ENCODE measurements at places on chromosomes 11 and 22. TPM values are rescaled to one million over a fixed set of nuclear protein-coding genes. Genes with fewer than 3 reads are reported as not detected.

GRCh38 chr22:31893460-31893859, 50.9 kb upstream of the YWHAH start:
- no peaks in the 10 kb centered on the region for H3K36me3 ChIP-seq
- no peak overlapping the region for H3K27ac ChIP-seq
- peaks cover 11% of the 10 kb centered on the region for H3K4me1 ChIP-seq
- DNase-seq: peak; percentile 85

DNA sequence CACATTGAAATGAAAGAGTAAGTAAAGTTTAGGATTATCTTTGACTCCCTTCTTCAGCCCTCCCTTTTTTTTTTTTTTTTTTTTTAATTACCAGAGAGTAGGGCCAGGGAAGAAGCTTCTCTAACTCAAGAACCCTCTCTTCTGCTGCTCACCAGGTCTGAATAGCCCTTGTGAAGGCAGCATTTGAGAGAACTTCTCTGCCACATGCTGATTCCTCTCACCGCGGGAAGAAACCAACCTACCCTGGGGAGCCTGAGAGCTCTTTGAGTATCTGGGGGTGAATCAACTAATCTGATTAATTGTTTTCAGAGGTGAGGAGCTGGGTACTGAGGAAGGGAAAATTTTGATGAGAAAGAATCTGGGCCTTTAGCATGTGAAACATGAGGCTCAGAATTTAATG, 434.5 kb upstream of the CCDC90B start:
- no peak overlapping the region for H3K27ac ChIP-seq
- H3K27me3 ChIP-seq: no peaks in the 10 kb centered on the region
- no peak for DNase-seq
- H3K4me3 ChIP-seq: no peak overlapping the region

DNA sequence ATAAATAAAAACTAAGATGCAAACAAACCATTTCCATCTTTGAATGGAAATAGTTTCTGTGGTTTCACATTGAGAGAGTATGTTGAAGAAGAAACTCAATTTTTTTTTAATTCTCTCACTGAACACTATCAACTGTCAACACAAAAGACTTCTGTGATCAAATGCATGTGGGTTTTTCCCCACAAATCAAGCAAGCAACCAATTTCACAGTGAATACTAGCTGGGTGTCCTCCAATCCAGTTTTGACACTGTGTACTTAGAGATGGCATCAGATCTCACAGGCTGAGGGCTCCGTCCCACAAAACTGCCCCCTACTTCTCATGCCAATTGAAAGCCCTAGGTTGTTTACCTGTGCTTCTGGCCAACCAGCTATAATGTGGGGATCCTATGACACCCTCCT, 34.5 kb downstream of the CTSC start:
- no peaks in the 10 kb centered on the region for H3K27me3 ChIP-seq
- no peak overlapping the region for H3K27ac ChIP-seq
- H3K4me1 ChIP-seq: no peaks in the 10 kb centered on the region
- no peaks in the 10 kb centered on the region for H3K36me3 ChIP-seq
- DNase-seq: no peak

DNA sequence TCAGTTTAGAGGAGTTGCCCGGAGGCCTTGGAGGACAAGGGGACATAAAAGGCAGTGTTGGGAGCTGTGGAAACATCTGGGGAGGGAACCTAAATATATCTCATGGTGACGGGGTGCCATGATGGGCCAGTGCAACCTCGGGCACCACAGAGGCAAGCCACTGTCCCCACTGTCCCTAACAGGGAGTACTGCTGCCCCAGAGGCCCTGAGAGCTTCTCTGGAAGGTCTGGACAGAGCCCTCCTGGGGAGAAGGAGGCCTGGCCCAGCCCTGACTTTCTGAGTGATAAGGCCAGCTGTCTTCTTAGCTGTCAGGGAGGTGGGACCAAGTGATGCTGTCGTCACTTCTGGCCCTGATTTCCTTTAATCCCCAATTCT, 5.5 kb upstream of the P2RY6 start:
- H3K4me3 ChIP-seq: no peak overlapping the region
- H3K4me1 ChIP-seq: peaks cover 22% of the 10 kb centered on the region
- DNase-seq: peak; percentile 71
- no peaks in the 10 kb centered on the region for H3K27me3 ChIP-seq
- H3K36me3 ChIP-seq: no peaks in the 10 kb centered on the region

- no peaks in the 10 kb centered on the region for H3K4me1 ChIP-seq
- no peak overlapping the region for H3K4me3 ChIP-seq
- H3K27me3 ChIP-seq: no peaks in the 10 kb centered on the region
- no peak for DNase-seq
- no peaks in the 10 kb centered on the region for H3K36me3 ChIP-seq
- no peak overlapping the region for H3K27ac ChIP-seq
These were observed 471.9 kb upstream of the KIRREL3 start for GRCh38 chr11:127472505-127472904.

DNA sequence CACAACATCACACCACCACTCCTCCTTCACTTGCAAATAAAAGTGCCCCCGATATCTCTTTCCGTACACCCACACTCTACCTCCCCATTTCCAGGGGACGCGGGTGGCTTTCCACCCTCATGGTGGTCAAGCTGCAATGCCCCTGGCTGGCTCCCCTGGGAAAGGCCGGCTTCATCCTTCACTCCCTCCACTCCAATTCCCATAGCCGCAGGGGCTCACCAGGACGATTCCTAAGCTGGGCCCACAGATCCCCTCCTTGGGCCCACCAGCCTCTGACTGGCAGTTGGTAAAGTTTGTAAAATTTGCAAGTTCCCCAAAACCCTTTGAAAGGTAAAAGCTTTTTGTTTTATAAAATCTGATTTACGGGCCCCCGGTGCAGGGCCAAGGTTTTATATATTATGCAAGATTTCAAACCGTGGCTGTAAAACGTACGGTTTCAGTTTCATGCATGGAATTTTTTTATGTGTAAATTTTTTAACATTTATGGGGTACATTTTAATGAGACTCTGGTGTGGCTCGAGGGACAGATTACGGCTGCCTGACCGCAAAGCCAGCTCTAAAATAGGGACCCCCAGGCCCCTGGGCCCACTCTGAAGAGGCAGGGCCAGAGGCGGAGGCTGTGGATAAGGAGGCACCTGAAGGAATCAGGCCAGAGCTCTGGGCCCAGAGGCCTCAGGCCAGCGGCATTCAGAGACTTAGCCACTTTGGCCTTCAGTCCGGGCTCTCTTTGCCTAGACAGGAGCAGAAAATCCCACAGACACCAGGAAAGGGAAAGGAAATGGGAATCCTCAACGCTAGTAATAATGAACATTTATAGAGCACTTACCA, 106.5 kb downstream of the FEZ1 start:
- H3K27ac ChIP-seq: no peak overlapping the region
- H3K36me3 ChIP-seq: no peaks in the 10 kb centered on the region
- DNase-seq: no peak
- no peak overlapping the region for H3K4me3 ChIP-seq

DNA sequence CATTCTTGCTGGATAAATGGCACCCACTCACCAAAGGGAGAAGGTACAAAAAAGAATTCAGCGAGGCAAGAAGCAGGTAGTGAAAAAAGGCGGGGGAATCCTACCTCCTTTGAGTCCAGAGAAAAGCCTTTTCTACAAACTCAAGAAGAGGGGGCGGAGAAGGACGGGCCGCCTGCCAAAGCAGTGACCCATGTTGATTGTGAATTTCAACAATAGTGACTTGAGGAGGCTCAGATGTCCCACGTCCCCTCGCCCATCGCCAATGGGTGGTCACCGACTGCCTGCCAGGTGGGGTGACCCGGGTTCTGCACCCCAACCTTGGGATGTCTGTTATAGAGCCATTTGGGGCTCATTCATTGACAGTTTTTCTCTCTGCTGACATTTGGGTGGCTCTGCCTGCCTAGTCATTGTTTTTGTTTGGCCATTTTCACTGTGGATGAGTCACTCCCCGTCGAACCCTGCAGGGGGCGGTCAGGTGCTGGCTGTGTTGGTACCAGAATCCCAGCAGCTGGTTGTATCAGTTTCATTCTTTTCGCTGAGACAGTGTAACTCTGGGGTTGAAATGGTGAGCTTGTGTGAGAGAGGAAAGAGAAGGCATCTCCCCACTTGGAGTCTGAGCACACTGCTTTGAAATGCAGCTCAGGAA, 163.4 kb upstream of the NCAM1 start:
- H3K4me1 ChIP-seq: peaks cover 30% of the 10 kb centered on the region
- no peaks in the 10 kb centered on the region for H3K27me3 ChIP-seq
- H3K27ac ChIP-seq: no peak overlapping the region
- H3K4me3 ChIP-seq: no peak overlapping the region
- H3K36me3 ChIP-seq: no peaks in the 10 kb centered on the region

DNA sequence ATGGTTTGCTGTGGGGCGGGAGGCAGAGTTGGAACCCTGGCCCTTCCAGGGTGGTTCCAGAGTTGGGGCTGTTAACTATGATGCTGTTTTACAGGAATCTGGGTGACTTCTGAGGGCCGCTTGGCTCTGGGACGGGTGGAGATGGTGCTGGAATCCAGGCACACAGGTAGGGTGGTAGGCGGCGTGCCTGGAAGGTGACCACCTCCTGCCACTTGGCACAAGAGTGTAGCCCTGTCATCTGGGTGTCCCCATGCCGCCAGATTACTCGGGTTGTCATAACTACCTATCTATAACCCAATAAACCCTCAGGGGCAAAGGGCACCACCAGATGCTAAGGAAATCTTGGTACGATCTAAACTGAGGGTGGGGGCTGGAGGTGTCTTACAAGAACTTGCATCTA, 1.3 kb downstream of the CARS1 start:
- no peak for DNase-seq
- no peak overlapping the region for H3K27ac ChIP-seq
- peak overlapping the region; percentile 98 for H3K4me3 ChIP-seq
- no peaks in the 10 kb centered on the region for H3K27me3 ChIP-seq

- H3K27ac ChIP-seq: no peak overlapping the region
- no peaks in the 10 kb centered on the region for H3K4me1 ChIP-seq
- no peaks in the 10 kb centered on the region for H3K36me3 ChIP-seq
- no peak for DNase-seq
- no peak overlapping the region for H3K4me3 ChIP-seq
These were observed 322.7 kb upstream of the ISX start for GRCh38 chr22:34743110-34743751.

DNA sequence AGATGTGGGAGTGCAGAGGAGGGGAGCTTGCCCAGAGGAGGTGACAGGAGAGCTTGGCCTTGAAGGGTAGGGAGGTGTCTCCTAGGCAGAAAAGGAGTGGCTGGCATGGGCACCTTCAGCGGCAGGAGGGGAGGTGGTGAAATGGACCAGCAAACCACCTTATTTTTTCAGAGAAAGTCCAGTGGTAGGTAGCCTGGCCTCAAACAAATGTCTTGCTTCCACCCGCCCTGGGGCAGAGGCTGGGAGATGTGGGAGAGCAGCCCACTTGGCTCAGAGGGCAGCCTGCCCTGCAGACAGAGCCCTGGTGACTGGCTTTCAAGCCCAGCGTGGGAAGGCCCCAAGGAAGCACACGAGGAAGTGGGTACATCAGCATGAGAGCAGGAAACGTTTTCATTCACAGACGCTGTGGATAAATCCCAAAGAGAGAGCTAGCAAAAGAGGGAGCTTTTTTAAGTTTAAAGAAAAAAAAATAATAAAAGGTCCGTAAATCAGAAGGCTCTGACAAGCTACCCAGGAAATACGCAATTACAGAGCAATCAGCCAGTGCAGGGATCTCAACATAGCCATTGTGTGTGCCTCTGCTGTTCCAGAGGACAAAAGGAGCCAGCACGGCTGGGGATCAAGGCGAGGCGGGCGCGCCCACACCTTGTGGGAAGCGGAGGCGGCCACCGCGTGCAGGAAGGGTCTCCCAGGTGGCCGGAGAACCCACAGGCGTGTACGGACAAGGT, 238.7 kb upstream of the PLET1 start:
- no peaks in the 10 kb centered on the region for H3K4me1 ChIP-seq
- no peak for DNase-seq
- no peaks in the 10 kb centered on the region for H3K36me3 ChIP-seq
- H3K27ac ChIP-seq: no peak overlapping the region
- H3K4me3 ChIP-seq: no peak overlapping the region

DNA sequence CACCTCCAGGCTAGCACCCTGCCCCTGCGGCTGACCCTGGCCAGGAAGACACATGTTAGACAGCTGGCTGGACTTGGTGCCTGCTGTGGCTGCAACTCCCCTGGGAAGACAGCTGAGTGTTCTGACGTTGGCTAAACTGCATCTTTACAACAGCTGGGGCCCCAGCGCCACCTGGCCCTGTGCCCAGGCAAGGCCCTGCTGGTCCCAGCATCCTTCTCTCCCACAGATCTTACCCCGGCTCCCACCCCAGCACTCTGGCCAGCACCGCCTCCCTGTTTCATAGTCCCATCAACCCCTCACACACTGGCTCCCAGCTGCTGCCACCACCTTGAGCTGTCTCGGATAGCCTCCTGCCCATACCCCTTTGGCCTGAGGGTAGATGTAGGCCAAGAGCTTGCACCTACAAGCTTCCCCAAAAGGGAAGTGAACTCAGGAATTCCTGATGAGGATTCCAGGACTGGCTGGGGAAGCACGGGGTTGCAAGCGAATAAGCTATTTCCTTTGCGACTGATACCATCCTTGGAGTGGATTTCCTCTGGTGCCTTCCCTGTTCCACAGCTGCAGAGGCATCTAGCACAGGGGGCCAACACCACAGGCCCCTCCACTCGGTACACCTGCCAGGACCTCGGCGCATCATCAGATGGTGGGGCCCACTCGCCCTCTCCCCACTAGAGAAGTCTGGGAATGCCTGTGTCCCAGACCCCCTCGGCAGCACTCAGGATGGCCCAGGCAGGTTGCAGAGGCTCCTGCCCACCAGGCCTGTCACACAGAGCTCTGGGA, 28.5 kb downstream of the RSPH14 start:
- no peak overlapping the region for H3K4me3 ChIP-seq
- H3K27me3 ChIP-seq: no peaks in the 10 kb centered on the region
- H3K4me1 ChIP-seq: peaks cover 78% of the 10 kb centered on the region
- H3K27ac ChIP-seq: peak overlapping the region; percentile 98
- DNase-seq: peak; percentile 99

Gene SYT7
- total RNA-seq: 1.1 TPM

Gene CRYBA4
- total RNA-seq: not detected

Gene OR51B4
- not detected for total RNA-seq

All from SJCRH30 (cell line).